ENCODE measurements at places on chromosomes 3 and 15.

- no peak for DNase-seq
Observed at GRCh38 chr3:62094461-62094860, 278.9 kb downstream of the FEZF2 start.

GRCh38 chr3:73409138-73409763, 215.5 kb downstream of the PDZRN3 start:
- no peak for DNase-seq

GRCh38 chr15:72358650-72359171, 17.1 kb downstream of the HEXA start:
- no peak for DNase-seq

GRCh38 chr3:37479981-37480380, 305.6 kb upstream of the LRRFIP2 start:
- no peak for DNase-seq

DNA sequence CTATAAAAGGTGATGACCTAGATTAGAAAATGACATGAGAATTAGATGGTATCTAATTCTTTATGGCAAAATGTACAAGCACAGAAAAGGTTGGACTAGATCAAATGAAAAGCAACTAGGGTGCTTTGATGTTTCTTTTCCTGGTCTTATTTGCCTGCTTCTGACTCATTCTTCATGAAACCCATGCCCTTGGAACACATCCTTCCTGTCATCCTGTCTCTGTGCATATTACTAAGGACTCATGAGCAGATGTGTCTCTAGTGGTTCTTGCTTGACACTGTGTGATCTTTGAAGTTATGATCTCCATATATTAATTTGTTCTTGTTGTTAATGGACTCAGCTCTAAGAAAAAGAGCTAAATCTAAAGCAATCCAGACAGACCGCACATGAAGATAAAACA, 314.0 kb downstream of the ERC2 start:
- DNase-seq = no peak

- no peak for DNase-seq
Observed at GRCh38 chr3:117549716-117550115, 840.1 kb downstream of the TUSC7 start.

DNA sequence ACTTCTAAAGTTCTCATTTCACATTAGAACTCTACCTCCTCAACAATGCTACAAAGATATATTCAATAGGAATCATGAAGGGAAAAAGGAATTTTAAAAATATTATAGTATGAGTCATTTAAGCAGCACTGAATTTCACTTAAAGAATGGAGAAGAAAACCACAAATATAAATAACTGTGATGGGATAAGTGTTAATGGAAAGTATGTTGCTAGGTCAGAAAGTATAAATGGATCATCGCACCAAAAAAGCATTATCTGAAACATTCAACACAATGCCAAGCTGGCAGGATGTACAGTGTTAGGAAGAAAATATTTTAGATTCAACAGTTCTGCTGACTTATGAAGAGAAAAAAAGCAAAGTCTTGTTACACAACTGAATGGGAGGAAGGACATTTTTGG, 101.4 kb downstream of the TFG start:
- DNase-seq = no peak

DNA sequence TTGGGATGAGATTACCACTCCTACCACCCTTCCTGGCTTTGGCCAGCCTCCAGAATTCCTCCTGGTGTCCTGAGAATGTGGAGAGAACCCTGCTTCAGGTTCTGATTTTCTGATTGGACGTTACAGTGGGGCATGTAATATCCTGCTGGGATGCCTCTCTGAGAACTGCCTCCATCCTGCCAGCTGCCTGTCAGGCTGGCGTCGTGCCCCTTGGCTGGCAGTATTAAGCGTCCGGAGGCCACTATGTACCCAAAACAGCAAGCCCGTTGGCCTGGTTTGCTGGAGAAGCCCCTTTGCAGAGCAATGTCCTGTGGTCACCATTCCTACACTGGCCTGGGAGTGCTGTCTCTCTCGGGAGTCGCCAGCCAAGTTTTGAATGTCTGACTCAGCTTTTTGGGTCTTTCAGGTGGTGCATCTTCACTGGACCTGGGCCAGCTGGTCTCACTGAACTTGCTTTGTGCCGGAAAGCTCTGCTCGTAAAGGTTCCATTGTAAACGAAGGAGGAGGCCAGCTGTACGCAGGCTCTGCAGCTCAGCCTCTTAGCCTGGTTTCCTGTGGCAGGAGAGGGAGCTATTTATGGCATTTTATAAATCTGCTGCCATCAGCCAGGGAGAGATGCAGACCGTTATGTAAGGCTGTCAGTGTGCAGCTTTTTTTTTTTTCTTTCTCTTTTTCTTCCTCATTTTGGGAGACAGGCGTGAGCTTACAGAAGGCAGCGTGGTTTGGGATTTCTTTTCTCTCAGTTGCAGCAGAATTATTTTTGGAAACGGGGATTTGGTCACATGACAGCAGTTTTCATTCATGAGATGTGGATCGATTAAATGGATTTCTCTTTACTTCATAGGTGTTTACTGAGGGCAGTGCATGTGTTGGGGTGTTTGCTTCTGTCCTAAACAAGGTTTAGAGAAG, 19.0 kb upstream of the TRAK1 start:
- no peak for DNase-seq

GRCh38 chr3:177491296-177492032, 294.2 kb upstream of the TBL1XR1 start:
- DNase-seq = no peak

DNA sequence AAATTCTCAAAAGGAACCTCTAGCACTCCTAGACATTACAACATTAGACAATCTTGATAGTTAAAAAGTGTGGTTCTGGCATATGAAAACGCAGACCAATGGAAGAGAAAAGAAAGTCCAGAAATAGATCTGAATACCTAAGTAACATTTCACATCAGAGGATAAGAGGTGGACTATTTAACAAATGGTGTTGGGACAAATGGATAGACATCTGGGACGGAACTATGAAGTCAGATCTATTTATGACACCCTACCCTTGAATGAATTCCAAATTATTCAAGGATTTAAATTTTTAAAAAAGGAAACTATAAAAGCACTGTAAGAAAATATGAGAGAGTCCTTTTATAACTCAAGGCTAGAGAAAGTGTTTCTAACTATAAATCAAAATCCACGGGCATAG, 111.3 kb downstream of the SCN11A start:
- no peak for DNase-seq

DNA sequence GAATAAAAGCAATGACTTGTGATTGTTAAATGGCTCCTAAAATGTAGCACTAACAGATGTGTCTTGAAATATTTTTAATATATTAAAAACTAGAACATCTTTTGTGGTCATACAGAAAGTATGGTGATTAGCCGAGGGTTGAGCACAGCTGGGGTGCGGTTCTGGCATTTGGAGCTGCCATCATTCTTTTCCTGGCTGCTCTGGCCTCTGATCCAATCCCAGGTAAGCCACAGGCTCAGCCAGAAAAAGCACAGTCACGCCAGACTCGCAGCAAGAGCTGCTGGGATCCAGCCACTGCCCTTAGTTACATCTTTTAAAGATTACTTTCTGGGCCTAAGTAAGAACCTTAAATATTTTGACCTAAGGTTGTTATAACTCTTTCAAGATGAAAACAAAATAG, 196.8 kb downstream of the PLCL2 start:
- DNase-seq = no peak

- peak; percentile 5 for DNase-seq
Observed at GRCh38 chr3:161694682-161695564, 198.3 kb downstream of the OTOL1 start.

GRCh38 chr15:29622637-29623036, 199.6 kb downstream of the TJP1 start:
- DNase-seq = no peak

DNA sequence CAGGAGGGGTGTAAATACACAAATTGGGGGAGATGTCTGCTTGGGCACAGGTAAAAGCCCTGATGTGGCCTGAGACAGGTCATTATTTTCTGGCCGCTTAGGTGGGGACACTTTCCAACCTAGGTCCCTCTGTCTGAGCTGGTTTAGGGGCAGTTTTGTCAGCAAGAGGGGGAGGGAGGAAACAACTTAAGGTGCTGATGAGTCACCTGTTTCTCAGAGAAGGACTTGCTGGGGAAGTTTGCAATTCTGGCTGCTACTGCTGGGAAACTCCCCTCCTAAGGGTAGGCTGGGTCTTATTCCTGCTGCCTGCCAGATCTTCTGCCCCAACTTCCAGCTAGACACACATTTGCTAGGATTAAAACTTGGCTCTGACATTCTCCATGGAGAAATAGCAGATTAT, 4.8 kb upstream of the RHOV start:
- peak; percentile 79 for DNase-seq

DNA sequence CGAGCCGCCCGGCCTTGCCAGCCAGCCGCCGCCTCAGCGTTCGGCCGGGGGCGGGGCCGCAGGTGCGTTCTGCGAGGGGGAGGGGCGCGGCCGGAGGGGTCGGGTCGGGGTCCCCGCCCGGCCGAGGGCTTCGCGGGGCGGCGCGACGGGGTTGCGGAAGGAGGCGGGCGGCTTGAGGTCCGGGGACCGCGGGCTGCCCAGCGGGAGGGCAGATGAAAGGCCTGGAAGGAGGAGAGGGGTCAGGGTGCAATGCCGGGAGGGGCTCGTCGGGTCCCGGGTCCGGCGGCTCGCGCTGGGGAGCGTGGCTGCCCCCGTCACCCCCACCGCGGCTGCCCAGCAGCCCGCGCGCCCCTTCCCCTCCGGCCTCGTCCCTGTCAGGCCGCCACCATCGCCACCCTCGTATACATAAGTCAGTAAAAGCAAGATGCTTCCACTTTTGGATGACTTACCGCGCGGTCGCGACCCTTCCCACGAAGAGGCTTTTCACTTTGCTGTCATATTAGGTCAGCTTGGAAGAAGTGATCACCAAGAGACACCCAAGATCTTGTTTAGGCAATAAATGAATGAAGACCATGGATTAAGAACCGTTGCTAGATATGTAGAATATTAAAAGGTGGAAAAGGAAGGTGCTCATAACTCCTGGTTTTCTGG, 620 bp upstream of the ANP32A start:
- no peak for DNase-seq

DNA sequence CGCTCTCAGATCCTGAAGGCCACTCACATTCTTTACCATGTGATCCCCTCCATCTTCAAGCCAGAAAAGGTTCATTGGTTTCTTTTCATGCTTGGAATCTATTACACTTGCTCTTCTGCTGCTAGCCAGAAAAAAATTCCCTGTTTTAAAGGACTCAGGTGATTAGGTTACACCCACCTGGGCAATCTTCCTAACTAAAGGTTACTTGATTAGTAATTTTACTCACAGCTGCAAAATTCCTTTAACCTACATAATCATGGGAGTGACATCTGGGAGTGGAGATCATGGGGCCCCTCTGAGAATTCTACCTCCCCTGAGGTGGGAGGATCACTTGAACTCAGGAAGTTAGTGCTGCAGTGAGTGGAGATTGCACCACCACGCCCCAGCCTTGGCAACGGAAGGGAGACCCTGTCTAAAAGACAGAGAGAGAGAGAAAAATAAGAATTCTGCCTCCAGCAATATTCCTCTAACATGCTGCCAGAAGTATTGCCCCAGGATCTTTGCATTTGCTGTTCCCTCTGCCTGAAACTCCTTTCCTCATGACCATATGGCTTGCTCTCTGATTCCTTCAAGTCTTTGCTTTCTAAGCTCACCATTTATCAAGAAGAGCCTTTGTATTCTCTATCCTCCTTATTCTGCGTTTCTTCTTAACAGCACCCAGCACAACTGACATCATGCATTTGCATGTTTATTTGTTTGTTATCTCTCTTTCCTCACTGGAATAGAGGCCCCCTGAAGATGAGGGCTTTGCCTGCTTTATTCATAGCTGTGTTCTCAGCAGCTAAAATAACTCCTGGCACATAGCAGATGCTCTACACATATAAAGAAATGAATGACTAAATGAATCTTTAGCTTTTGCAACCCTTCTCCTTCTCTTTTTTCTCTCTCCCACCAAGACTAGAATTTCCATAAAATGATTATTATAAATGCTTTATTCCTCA, 68.2 kb downstream of the EDEM1 start:
- DNase-seq = no peak

DNA sequence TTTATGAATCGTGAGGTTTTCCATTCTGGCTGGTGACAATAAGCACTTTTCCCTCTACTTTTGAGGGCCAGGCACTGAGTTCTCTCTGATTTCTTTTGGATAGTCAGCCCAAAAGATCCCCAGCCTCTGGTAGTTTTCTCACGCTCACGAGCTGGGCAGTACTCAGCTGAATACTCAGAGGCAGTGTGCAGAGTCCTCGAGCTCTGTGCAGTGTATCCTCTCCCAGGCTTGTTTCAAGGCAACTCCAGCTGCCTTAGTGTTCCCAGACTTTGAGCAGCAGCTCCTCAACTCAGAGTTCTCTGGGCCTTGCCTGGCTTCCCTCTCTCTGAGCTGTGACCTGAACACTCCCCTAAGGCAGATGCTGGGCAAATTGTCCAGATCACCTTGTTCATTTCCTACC, 59.1 kb upstream of the IQSEC1 start:
- DNase-seq = no peak

DNA sequence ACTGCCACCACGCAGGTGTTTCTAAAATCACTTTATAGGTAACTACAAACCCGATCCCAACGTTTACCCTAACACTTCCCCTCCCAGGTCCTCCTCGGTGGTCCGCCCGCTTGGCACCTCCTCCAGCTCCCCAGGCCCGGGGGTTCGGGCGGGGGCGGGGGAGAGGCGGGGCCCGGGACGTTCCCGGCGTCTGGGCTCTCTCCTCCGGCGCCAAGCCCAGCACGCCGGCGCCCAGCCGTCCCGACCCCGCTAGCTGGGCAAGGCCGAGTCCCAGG, 562 bp downstream of the CGGBP1 start:
- no peak for DNase-seq

DNA sequence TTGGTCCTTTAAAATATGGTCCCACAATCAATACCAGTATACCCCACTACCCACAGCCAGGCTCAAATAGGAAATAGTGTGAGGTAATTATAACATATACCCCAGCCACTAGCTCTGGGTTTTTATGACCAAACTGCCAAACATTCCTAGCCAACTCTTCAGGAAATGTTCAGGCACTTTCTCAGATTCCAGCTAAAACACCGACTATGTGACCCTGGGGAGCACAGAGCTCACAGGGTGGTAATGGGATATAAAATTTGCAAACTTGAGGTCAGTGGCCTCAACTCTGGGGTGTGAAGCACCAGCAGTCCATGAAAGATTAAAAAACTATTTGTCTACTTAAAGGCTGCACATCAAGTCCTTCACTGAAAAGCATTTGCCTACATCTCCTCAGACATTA, 12.9 kb downstream of the FBN1 start:
- DNase-seq = no peak

GRCh38 chr15:91073077-91073476, 27.0 kb upstream of the SV2B start:
- DNase-seq = no peak

DNA sequence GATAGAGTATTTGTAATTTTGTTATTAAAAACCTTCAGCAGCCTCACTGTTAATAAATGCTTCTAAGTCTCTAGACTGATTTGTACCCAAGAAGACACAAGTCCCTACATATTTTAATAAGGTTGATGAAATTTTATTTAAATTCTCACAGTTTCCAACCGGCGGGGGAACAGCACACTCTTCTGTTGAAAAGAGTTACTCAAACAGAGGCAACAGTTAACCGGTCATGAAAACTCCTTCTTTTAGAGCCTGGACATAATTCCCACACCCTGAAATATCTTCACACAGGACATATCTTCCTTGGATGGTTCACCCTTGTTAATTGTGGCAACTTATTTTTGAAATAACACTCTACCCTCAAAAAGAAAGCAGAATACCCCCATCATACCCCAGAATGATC, 278.8 kb downstream of the FOXP1 start:
- DNase-seq = no peak

GRCh38 chr3:8489278-8489792, 12.3 kb upstream of the LMCD1 start:
- DNase-seq = no peak

- no peak for DNase-seq
Observed at GRCh38 chr3:178773358-178773757, 237.1 kb downstream of the KCNMB2 start.

All from GM13976 (cell line).